ENCODE measurements at places on chromosomes 6 and 20.

DNA sequence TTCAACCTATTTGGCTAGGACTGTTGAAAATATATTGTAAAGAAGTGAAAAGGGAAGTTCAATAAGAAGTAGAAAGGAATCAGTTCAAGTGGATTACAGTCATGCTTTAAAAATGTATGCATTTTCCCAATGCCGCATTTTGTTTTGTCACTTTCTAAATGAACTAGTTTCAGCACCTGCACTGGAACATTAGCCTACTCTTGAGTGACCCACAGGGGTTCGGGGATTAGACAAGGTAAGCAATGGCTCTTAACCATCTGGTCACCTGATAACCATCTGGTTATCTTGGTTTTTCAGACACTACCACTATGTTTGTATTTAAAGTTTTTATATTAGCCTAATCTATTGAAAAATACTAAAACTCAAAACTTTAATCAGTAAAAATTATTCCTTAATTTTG is 97.6 kb downstream of the CD164 start:
- DNase-seq: no peak

DNA sequence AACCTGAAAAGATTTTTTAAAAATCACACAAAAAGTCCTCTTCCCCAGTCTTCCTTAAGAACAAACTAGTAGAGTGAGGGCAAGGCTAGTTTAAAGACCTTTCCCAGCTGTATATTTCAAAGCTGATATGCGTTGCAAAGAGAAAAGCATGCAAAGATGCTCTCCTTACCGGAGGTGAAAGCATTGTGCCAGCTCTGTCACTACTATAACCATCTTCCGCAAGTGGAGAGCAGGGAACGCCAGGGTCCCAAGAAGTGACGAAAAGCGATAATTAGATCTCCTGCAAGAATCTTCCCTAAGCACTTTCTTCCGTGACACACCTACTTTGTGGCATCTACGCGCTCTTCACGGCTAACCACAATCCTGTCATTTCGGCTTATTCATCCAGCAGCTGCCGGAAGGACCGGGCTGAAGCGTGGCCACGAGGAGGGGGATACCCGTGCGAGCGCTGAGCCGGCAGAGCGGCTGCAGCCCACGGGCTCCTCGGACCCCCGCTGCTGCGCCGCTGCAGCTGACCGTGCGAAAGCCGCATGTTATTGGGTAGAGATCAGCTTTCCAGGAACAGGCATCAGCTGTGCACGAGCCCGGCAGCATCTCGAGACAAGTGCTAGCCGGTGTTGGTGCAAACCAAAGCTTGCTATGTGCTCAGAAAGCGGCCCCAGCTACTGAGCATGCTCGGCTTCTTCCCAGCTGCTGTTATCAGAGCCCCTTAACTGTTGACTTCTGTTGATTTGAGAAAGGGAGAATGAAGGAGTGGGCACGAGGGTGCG is 57.2 kb upstream of the ARHGAP18 start:
- peak; percentile 34 for DNase-seq

GRCh38 chr20:31595654-31596411 is 9.3 kb upstream of the ID1 start:
- DNase-seq: no peak

GRCh38 chr6:29447670-29448069 is 8.6 kb downstream of the OR10C1 start:
- no peak for DNase-seq

- no peak for DNase-seq
Measured at GRCh38 chr20:60586269-60587050, 628.2 kb downstream of the CDH26 start.

DNA sequence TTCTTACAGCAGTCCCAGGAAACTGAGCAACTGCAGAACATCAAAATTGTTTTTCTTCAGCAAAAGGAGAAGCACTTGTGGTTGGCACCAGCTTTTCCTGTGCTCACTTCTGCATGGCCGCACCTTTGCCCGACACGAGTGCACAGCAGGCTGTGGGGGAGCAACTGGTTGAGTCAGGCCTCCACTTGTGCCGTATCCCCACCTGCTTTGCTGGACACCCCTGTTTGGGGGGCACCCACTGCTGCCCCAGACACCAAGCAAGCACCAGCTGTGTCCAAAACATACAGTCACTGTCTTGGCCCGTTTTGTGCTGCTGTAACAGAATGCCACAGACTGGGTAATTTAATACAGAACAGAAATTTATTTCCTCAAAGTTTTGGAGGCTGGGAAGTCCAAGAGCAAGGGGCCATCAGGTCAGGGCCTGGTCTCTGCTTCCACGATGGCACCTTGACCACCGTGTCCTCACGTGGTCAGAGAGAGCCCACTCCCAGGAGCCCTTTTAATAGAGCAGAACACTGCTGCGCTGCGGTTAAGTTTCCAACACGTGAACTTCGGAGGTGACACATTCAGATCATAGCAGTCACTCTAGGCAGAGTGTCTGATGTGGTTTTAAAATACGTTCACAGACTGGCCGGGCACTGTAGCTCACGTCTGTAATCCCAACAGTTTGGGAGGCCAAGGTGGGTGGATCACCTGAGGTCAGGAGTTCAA is 8.7 kb upstream of the GMEB2 start:
- peak; percentile 66 for DNase-seq

- DNase-seq: no peak
Measured at GRCh38 chr6:161044335-161044734, 52.8 kb downstream of the MAP3K4 start.

GRCh38 chr6:162699961-162700360 is 27.6 kb downstream of the PRKN start:
- DNase-seq: no peak

DNA sequence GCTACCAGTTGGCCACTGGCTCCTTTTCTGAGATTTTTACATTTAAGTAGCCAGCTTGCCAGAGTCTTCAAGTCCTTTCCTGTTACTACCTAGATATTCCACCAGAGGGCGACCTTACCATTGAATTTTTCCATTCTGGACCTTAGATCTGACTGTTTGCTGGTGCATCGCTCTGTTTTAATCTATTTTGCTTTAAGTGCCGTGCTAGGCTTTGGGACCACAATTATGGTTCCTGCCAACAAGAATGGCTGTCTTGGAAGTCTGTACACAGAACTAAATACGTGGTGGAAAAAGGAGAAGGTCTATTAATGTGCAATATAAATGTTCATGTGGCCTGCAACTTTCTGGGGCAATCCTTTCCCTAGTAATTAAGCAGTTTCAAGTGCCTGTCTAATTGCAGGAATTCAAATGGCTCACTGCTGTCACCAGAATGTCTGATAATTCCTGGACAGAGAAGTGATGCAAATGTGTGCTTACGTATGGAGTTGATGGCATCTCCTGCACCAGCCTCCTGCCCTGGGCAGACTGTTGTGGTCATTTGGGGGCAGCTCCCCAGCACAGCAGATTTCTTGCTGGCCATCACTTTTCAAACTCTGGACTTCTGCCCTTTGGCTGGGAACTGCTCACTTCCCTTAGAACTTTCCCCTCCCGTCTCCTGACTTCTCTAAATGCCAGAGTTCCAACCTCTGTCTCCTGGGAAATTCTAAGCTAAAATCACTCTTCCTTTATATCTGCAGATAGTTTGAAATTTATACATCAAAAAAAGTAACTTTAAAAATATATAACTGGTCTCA is 5.6 kb upstream of the HLA-DOA start:
- no peak for DNase-seq

DNA sequence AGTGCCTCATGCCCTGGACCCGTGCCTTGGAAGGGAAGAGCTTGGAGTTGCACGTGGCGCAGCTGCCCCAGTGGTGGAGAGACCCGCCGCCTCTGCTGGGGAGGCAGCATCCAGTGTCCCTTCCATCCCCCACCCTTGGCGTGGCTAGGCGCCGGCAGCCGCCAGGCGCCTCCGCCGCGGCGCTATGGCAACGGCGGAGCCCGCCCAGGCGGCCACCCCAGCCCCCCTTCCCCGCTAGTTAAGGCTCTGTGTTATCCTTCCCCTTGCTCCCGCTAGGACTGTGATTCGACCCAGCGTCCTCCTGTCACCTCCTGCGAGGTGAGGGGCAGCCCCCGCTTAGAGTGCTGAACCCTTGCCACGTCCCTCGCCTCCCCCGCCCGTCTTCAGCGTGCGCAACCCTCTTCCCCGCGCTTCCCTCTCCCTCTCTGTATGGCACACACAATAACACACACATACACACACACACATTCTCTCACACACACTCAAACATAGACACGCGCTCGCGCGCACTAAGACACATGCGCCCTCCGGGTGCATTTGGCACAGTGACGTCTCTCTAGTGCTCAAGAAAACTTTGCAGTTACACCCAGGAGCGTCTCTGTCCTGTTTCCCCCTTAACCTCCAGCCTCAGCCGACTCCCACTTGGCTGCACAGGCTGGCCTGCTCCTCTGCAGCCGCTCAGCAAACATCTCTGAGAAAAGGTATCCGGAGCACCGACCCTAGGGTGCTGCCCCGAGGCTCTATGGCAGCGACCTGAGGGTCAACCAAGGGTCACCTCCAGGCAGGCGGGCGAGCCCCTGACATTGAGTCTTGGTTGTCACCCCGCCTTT is 8.5 kb downstream of the GRIK2 start:
- no peak for DNase-seq
